Activated CD4-positive, alpha-beta T cell treated with anti-CD3 and anti-CD28 coated beads, Interleukin-2, amount 10 ng/mL, durations not matched to agents 7 days and 5 days (primary cell): ENCODE measurements at places on chromosomes 3 and 15. TPM values are rescaled to one million over a fixed set of nuclear protein-coding genes. Genes with fewer than 3 reads are reported as not detected.

GRCh38 chr3:36697229-36698001 lies 66.9 kb downstream of the DCLK3 start:
- no peak for DNase-seq

DNA sequence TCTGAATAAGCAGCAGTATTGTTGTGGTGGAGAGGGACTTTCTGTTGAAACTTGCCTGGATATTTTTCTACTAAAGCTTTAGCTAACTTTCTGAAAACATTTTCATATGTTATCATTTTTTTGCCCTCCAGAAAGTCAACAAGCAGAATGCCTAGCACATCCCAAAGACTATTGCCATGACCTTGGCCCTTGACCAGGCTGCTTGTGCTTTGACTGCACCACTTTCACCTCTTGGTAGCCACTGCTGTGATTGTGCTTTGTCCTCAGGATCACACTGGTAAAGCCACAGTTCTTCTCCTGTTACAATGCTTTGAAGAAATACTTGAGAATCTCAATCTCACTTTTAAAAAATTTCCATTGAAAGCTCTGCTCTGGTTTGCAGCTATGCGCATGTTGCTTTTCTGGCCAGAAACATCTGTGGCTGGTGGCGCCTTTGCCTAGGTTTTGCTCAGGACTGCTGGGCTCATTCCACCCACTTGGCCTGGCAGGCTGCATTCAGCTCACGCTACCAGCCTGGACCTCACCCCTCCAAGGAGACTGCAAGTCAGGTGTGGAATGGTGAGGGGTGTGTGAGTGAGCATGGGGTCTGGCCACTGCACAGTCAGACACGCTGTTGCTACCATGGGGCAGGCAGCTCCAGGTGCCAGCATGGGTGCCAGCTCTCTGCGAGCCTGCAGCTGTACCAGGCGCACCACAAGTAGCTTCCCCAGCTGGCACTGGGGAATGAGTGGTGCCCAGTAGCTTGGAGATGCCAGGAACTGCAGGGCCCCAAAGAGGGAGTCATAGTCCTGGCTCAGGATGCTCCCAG lies 89.8 kb upstream of the TNFSF10 start:
- no peak for DNase-seq

DNA sequence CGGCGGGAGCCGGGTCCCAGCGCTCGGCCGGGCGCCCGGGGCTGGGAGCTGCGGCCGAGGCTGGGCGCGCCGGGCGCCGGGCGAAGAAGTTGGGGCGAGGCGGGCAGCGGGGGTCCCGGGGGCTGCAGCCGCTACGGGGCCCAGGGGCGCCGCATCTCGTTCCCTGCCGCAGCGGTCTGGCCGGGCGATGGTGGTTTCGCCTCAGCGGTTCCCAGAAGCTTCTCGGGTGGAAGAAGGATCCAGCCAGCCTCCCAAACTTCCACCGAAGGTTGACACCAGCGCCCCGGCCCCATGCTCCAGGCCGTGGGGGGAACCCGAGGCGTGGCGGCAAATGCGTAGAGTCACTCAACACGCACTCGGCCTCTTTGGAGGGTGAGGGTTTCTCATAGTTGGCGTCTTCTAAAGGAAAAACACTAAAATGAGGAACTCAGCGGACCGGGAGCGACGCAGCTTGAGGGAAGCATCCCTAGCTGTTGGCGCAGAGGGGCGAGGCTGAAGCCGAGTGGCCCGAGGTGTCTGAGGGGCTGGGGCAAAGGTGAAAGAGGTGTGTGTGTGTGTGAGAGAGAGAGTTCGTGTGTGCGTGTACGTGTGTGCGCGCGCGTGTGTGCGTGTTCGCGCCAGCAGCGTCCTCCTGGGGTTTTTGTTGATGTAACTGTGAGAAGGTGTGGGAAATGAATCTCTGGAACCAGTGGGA lies 940 bp downstream of the BOC start:
- DNase-seq: no peak

GRCh38 chr3:158152186-158152585 lies 42.3 kb downstream of the RSRC1 start:
- DNase-seq: no peak

DNA sequence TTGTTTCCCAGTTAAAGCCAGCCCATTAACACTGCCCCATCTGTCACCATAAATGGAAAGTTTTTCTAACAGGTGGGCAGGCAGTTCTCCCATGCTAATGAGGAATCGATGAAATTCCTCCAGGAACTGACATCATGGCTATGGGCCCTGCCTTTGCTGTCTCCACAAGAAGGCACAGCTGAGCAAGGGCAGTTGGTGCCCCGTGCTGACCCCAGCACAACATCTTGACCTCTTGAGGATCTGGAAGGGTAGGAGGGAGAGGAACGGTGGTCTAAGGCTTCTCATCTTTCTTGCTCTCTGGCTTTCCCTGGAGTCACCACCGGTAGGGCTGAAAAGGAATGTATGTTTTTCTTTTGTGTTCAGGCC lies 46.7 kb downstream of the CHCHD6 start:
- no peak for DNase-seq

DNA sequence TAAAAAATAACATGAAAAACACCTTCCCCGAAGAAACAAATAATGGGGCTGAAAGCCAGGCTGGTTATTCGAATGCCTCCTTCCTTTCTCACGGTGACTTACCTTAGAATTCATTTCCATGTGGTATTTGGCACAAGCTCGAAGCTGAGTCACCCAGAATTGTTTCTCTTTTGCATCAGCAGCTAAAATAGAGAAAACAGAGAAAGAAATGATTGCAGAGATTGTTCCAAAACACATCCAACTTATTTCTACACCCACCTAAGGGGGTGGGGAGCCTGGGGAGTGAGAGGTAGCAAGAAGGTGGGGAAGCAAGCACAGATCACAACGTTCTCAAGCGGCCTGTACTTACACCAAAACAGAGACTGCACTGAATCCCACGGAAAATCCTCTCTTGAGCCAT lies 104.7 kb downstream of the OSBPL10 start:
- DNase-seq: no peak

- DNase-seq: no peak
These were observed 27.7 kb upstream of the LPP start for GRCh38 chr3:188126276-188126675.

GRCh38 chr15:64622410-64623260 lies 152.8 kb downstream of the RBPMS2 start:
- peak; percentile 74 for DNase-seq

GRCh38 chr3:64188810-64189560 lies 36.3 kb downstream of the PRICKLE2 start:
- no peak for DNase-seq

GRCh38 chr3:132228923-132229322 lies 88.3 kb upstream of the ACP3 start:
- DNase-seq: no peak

DNA sequence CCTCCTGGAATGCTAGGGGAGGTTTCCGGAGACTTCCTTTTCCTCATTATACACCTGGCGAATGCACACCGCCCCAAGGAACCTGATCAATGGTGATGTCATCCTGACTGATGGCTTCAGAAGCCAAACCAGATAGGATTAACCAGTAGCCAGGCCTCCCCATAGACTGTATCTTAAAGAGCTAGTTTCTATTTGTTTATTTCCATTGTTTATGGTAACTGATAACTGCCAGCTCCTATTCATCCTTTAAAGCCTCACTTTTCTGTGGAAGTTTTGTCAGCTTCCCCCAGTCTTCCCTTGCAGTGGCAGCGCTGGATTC lies at the start of gene MKRN2OS:
MKRN2OS (minus strand) TSS at position 27 of the 319 bp plus-strand sequence. CDS start 35 bp downstream, outside the sequence.
- DNase-seq: no peak

DNA sequence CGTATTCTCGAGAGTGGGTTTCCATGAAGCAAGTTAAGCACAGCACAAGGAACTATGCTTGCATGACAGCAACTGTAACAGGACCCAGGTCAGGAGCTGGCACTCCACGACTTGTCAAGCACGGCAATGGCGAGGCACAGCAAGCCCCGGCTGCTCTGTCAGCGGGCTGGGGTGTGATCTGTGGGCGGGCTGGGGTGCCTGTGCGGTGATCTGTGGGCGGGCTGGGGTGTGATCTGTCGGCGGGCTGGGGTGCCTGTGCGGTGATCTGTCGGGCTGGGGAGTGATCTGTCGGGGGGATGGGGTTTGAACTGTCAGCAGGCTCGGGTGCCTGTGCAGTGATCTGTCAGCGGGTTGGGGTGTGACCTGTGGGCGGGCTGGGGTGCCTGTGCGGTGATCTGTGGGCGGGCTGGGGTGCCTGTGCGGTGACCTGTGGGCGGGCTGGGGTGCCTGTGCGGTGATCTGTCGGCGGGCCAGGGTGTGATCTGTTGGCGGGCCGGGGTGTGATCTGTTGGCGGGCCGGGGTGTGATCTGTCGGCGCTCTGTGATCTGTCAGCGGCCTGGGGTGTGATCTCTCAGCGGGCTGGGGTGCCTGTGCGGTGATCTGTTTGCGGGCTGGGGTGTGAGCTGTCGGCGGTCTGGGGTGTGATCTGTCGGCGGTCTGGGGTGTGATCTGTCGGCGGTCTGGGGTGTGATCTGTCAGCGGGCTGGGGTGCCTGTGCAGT lies 205.7 kb downstream of the XXYLT1 start:
- no peak for DNase-seq

- DNase-seq: peak; percentile 22
These were observed 6.8 kb upstream of the ANKRD28 start for GRCh38 chr3:15804553-15805095.

DNA sequence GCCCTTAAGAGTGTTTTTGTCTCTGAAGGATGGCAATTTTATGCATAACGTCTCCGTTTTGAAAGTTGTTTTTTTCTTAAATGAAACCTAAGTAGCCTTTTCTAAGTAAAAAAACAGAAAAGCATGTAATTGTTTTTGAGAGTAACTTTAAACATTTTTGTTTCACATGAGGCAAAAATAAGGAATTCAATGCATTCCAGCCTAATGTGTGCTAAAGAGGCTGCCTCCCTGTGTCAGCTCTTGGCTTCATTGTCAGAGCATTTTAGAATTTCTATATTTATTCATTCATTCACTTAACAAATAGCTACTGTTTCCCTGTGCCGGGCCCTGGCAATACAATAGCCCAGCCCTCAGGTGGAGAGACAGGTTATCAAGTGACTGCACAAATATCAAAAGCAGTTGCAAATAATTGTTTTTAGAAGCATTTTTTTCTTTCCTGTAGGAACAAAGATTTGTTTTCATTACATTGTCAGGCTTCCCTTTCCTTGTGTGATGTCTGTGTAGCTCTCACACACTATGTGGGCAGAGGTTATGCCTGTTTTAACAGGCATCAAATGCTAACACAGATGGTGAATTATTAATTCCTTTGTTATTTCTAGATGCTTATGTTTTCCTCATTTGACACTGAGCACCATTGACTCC lies 81.9 kb downstream of the CCK start:
- no peak for DNase-seq

- no peak for DNase-seq
These were observed 20.1 kb downstream of the OSBPL10 start for GRCh38 chr3:31960793-31961431.

DNA sequence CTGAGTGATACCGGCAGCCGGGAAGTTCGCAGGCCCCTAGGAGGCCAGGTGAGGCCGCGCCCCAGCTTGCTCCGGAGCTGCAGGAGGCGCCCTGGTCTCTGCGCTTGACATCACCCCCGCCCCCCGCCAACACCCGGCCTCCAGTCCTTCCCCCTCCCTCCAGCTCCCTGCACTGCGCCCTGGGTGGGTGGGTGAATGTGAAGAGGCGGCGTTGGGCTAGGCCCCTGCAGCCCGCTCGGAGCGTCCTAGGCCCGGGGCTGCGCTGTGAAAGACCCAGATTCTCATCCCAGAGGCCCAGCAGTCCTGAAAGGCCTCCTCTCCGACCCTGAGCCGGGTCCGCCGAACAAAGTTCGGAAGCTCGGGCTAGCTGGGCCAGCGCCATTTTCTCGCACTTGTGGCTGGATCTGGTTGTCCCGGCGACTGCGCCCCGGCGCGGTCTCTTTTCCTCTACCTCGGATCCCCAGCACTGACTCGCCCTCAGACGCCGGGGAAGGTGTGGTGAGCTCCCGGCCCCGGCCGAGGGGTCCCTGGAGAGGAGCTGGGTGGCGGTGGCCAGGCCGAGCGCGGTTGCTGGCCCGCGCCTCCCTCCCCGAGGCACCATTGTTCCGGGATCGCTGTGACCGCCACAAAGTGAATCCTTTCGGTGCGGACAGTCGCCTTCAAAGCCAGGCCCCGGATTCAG lies 12.9 kb downstream of the ZIC4 start:
- DNase-seq: no peak

- peak; percentile 28 for DNase-seq
These were observed 740 bp upstream of the NSMCE3 start for GRCh38 chr15:29270169-29270955.

- DNase-seq: no peak
These were observed 6.8 kb upstream of the ZNF280D start for GRCh38 chr15:56739964-56740640.

GRCh38 chr15:35519541-35520149 lies 26.3 kb downstream of the DPH6 start:
- peak; percentile 11 for DNase-seq

DNA sequence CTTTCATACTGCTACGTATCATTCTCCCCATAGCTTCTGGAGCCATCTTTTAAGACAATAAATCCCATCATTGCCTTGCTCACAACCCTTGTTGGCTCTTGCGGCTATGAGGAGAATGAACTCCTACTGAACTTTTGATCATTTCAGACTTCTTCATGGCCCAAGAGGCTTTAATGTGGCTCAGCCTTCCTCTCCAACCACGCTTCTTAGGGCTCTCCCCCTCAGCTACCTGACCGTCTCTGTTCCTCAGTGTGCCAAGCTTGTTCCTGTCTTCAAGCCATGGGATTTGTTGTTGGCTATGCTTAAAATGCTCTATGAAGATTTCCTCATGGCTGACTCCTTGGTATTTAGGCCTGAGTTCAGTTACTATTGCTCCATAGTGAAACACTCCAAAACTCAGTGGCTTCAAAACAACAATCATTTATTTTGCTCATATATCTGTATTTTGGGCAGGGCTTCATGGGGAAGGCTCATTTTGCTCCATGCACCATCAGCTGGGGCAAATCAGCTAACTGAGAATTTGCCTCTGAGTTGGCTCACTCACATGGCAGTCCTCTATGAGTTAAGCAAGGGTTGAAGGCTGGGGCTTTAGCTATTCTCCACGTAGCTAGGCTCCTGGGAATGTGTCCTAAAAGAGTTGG lies 47.5 kb downstream of the FOXL2 start:
- DNase-seq: no peak

Gene HIGD2B
- not detected for total RNA-seq

Gene COPG1
- 110 TPM for total RNA-seq

Gene PLAAT1
- not detected for total RNA-seq

Gene MUC4
- 0.15 TPM for total RNA-seq

Gene PRSS50
- total RNA-seq: not detected

Gene AQR
- 35.5 TPM for total RNA-seq

Gene DNAJA4
- 28.5 TPM for total RNA-seq

Gene OTOL1
- total RNA-seq: not detected

Gene DZIP1L
- 0.37 TPM for total RNA-seq

Gene SLC51B
- not detected for total RNA-seq

Gene ERC2
- not detected for total RNA-seq

Gene GLCE
- 5.0 TPM for total RNA-seq

Gene CLDN18
- total RNA-seq: not detected

Gene TRH
- total RNA-seq: not detected

Gene ALDH1L1
- total RNA-seq: not detected

Gene ISG20
- 236 TPM for total RNA-seq

Gene SLC24A5
- not detected for total RNA-seq
